ENCODE measurements at places on chromosomes 6 and 20. TPM values are rescaled to one million over a fixed set of nuclear protein-coding genes. Genes with fewer than 3 reads are reported as not detected.

DNA sequence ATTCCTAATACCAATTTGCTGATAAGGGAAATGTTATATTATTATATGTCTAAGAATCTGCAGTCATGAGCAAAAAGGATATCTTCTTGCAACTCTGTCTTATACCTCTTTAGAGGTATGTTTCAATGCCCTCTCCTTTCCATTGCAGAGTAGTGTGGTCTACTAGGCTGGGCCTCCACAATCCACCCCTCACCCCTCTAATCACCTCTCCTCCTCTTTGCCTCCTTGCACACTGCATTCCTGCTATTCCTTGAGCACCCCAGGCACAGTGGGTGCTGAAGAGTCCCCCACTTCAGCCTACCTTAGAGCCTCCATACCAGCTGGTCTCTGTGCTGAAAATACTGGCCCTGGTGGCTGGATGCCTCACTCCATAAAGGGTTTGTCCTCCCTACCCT lies 26.9 kb downstream of the ARMC2 start:
- no peak overlapping the region for H3K4me3 ChIP-seq
- no peaks in the 10 kb centered on the region for H3K4me1 ChIP-seq
- no peaks in the 10 kb centered on the region for H3K27me3 ChIP-seq
- H3K27ac ChIP-seq: no peak overlapping the region
- no peaks in the 10 kb centered on the region for H3K36me3 ChIP-seq
- DNase-seq: no peak

DNA sequence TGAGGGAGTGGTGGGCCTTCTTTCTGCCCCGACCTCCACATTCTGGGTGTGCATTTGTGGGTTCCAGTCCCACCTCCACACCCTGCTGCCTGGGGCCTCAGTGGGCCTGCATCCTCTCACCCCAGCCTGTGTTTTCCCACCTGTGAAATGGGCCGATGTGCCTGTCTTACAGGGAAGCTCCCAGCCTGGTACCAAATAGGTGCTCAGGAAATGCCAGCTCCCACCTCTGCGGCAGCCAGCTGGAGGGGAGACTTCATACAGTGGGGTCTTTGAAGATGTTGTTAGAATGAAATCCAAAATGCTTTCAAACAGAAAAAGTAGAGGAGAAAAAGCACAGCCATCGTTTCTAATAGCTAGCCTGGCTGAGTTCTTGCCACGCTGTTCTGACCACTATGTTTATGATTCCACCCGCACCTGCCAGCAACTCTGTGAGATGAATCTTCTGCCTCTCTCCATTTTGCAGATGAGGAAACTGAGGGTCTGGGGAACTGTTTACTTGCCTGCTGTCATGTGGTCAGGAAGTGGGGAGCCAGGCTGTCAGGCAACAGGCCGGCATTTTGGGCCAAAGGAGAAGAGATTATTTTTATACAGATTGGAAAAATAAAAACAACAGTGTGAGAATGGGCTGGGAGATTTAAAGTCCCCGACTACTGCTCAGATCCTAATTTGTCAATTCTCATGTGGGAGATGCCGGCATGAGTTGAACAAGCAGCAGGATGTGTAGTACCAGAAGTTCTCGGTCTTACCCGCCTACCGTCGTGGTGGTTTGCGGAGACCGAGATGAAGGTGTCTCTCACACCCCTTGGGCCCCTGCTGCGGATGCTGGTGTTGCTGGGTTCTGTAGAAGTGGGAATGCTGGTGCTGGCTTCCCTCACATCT lies 4.6 kb downstream of the TMEM181 start:
- H3K27ac ChIP-seq: no peak overlapping the region
- DNase-seq: no peak
- no peak overlapping the region for H3K4me3 ChIP-seq
- no peaks in the 10 kb centered on the region for H3K36me3 ChIP-seq

DNA sequence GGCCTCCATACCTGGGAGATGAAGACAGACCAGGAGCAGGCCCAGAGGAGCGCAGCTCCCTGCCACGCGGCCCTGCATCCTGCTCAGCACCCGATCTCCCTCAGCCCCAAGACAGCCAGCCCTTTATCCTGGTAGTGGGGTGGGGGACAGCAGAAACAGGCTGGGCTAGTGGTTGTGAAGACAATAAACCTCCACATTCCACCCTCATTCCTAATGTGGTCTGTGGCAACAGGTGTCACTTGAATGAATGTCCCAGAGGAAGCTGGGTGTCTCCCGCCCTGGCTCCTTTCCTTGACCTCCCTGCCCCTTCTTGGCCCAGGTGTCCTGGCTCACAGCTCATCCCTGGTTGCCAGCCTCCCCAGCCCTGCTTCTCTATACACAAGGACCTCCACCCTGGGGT lies at the start of gene C6orf15:
C6orf15 (minus strand) TSS at position 98 of the 400 bp plus-strand sequence; CDS start at position 78, 20 bp downstream.
- peaks cover 2% of the 10 kb centered on the region for H3K27me3 ChIP-seq
- DNase-seq: no peak
- no peak within 1 kb of the TSS for H3K27ac ChIP-seq
- H3K4me1 ChIP-seq: peaks cover 5% of the 10 kb centered on the region
- H3K36me3 ChIP-seq: no peaks in the 10 kb centered on the region

GRCh38 chr20:24066076-24066700 lies 77.6 kb upstream of the GGTLC1 start:
- no peaks in the 10 kb centered on the region for H3K4me1 ChIP-seq
- H3K27me3 ChIP-seq: no peaks in the 10 kb centered on the region
- DNase-seq: no peak
- no peaks in the 10 kb centered on the region for H3K36me3 ChIP-seq
- no peak overlapping the region for H3K4me3 ChIP-seq

DNA sequence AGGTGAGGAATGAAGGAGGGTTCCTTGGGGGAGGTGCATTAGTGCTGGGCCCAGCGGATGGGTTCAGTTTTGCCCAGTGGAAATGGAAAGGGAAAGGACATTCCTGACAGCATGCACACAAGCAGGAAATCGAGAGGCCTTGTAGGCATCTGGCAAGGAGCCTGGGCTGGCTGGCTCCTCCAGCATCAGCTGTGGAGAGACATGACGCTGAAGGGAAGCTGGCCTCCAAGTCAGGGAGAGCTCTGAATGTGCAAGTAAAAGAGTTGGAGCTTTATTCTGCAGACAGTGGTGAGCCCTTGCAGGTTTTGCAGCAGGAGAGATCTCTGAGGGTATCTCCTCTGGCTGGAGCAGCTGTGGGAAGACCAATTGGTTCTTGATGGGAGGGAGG lies 154.3 kb downstream of the MRPL14 start:
- no peaks in the 10 kb centered on the region for H3K4me1 ChIP-seq
- no peak overlapping the region for H3K27ac ChIP-seq
- DNase-seq: peak; percentile 75

GRCh38 chr6:13916230-13916944 lies 8.4 kb upstream of the RNF182 start:
- no peak overlapping the region for H3K27ac ChIP-seq
- no peaks in the 10 kb centered on the region for H3K4me1 ChIP-seq
- no peaks in the 10 kb centered on the region for H3K27me3 ChIP-seq
- no peak overlapping the region for H3K4me3 ChIP-seq
- H3K36me3 ChIP-seq: no peaks in the 10 kb centered on the region

DNA sequence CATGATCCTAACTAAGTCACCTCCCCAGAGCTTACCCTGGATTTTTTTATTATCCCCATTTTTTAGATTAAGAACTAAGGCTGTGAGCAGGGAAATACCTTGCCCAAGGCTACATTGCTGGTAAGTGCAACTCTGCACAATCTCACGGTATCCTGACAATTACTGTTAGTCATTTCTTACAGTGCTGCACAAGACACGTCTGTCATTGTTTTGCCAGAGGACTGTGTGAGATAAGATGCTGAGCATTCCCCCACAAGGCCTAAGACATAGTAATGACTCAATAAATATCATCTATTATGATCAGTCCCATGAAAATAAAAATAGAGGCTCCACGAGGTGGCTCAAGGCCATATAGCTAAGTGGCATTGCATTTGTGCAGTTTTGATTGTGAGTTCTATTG lies 21.0 kb downstream of the PFDN4 start:
- no peak for DNase-seq
- no peaks in the 10 kb centered on the region for H3K27me3 ChIP-seq
- no peak overlapping the region for H3K4me3 ChIP-seq
- no peaks in the 10 kb centered on the region for H3K36me3 ChIP-seq
- H3K27ac ChIP-seq: no peak overlapping the region

- H3K36me3 ChIP-seq: no peaks in the 10 kb centered on the region
- H3K27me3 ChIP-seq: no peaks in the 10 kb centered on the region
- no peaks in the 10 kb centered on the region for H3K4me1 ChIP-seq
- no peak overlapping the region for H3K4me3 ChIP-seq
- DNase-seq: peak; percentile 69
These were observed 2.8 kb upstream of the CDSN start for GRCh38 chr6:31122791-31123706.

- no peaks in the 10 kb centered on the region for H3K4me1 ChIP-seq
- DNase-seq: no peak
- no peaks in the 10 kb centered on the region for H3K27me3 ChIP-seq
These were observed 153.6 kb upstream of the SHLD1 start for GRCh38 chr20:5596401-5597193.

GRCh38 chr6:166778776-166779175 lies 151.7 kb upstream of the RPS6KA2 start:
- no peaks in the 10 kb centered on the region for H3K36me3 ChIP-seq
- no peak overlapping the region for H3K4me3 ChIP-seq
- H3K4me1 ChIP-seq: no peaks in the 10 kb centered on the region
- no peak for DNase-seq

DNA sequence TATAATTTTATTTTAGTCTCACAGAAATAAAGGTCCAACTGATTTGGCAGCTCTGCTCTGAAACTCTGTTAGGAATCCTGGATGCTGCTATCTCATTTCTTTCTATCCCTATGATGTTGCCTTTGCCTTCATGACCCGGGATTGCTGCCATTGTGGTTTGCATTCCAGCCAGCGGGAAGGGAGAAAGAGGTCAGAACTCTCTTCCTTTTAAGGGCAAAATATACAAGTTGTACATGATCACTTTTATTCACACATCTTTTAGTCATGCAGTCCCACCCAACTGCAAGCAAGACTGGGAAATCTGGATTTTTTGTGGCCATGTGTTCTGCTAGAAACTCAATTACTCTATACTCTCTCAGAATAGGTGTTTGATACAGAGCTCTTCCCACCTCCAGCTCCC lies 263.1 kb upstream of the ZFP64 start:
- H3K27me3 ChIP-seq: no peaks in the 10 kb centered on the region
- H3K27ac ChIP-seq: no peak overlapping the region

Gene EDN3
- 5.3 TPM for total RNA-seq

DNA sequence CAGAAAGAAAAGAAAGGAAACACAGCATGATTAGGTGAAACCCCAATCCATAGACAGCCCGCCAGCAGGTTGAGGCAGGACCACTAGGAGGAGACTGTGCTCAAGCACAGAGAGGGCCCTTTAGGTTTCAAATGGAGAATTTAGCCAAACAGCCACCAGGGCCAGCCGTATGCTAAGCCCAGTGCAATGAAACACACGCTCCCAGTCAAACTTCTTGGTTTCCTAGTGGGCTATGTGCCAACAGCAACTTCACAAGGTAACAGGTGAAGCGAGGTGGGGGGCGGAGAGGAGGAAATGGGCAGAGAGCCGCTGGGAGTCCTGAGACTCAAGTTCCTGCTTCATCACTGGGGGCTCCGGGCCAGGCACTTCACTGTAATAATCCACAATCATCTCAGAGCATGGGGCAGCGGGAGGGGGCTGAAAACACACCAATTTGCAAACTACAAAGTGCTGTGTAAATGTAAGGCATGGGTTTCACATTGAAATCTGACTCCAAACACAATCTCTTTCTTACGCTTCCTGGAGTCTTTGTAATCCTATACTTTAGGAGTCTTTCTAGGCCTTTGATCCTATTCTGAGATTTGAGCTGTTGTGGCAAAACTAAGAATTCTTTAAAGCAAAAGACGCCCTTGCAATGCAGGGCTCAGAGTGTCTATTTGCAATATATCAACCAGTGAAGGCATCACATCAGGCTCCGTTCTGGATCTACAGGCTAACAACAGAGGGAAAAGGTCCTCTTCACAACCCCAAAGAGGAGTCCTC lies 117.3 kb downstream of the OPRM1 start:
- H3K4me1 ChIP-seq: no peaks in the 10 kb centered on the region
- no peak overlapping the region for H3K4me3 ChIP-seq
- no peaks in the 10 kb centered on the region for H3K36me3 ChIP-seq
- no peak overlapping the region for H3K27ac ChIP-seq
- DNase-seq: peak; percentile 23

Gene TTLL9
- total RNA-seq: 1.2 TPM

Gene BNIP5
- 0.34 TPM for total RNA-seq

DNA sequence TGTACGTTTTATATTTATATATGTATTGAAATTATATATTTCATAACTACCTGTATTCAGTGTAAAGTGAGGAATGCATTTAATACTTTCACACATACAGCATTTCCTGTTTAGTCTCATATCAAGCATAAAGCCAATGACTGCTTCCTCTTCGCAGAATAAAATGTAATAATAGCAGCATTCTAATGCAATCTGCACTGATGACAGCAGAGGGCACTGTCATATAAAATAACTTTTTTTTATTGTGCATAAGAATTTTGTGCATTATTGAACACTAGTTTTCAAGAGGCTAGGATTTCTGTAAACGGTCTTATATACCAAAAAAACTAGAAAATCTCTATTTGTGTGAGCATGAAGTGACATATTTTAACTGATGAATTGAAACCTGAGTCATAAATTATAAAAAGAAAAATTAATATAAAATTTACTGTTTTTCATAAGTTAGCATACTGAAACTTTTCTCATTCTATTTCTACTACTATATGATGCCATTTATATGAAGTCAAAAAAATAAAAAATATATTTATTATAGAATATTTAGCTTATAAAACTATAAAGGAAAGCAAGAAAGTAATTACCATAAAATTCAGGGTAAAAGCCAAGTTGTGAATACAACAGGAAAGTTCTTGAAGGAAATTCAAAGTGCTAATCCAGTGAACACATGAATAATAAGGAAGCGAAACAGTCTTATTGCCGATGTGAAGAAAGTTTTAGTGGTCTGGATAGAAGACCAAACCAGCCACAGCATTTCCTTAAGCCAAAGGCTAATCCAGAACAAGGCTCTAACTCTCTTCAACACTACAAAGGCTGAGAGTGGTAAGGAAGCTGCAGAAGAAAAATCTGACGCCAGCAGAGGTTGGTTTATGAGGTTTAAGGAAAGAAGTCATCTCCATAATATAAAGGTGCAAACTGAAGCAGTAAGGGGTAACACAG lies 36.3 kb downstream of the RNF146 start:
- no peaks in the 10 kb centered on the region for H3K27me3 ChIP-seq
- peak; percentile 31 for DNase-seq
- no peaks in the 10 kb centered on the region for H3K4me1 ChIP-seq
- H3K27ac ChIP-seq: no peak overlapping the region
- H3K4me3 ChIP-seq: no peak overlapping the region
- no peaks in the 10 kb centered on the region for H3K36me3 ChIP-seq

DNA sequence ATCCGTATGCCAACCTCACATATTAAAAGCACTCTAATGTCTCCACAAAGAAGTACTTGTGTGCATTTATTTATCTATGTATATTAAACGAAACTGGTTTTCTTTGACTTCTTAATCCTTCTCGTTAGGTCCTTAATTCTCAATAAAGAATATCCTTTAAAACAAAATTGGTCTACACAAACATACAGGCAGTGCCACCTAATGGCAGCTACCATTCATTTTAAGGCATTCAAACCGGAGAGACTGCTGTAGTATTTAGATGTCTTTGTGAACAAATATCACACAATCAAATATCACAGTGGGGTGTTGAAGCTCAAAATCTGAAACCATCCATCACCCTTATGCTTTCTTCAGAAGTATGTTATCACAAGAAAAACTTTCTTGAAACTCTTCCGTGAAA lies 96.6 kb upstream of the IRAK1BP1 start:
- no peak overlapping the region for H3K4me3 ChIP-seq
- no peak for DNase-seq
- no peak overlapping the region for H3K27ac ChIP-seq
- H3K36me3 ChIP-seq: no peaks in the 10 kb centered on the region
- H3K4me1 ChIP-seq: no peaks in the 10 kb centered on the region

Gene TCP11
- total RNA-seq: 0.87 TPM

Gene STX7
- 27.1 TPM for total RNA-seq

All from prostate gland (tissue), 2 donors.